Iris pigment epithelial cell (primary cell): ENCODE measurements at places on chromosomes 1 and 21.
A peak's percentile ranks its signal among the peaks of the same experiment; 100 is the strongest.

DNA sequence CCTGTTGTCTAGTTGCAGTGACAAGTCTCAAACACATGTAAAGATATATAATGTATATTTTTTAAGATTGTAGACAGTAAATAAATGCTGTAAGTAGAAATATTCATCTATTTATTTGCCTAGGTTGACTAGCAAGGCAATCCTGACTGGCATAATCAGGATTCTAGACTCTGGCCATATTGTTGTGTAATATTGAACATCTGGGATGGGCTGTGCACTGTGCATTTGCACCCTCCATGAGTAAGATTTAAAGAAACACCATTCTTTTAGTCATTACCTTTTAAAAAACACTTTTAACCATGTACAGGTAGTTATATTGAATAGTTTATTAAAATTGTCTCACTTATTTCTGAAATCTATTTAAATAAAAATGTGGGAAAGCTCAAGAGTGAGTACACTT is 32.4 kb downstream of the RASAL2 start:
- DNase-seq = no peak

DNA sequence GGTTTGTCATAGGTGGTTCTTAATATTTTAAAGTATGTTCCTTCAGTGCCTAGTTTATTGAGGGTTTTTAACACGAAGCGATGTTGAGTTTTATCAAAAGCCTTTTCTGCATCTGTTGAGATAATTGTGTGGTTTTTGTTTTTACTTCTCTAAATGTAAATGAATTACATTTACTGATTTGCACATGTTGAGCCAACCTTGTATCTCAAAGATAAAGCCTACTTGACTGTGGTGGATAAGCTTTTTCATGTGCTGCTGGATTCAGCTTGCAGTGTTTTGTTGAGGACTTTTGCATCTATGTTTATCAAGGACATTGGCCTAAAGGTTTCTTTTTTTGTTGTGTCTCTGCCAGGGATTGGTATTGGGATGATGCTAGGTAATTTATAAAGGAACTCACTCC is 142.5 kb downstream of the PRDM2 start:
- no peak for DNase-seq

DNA sequence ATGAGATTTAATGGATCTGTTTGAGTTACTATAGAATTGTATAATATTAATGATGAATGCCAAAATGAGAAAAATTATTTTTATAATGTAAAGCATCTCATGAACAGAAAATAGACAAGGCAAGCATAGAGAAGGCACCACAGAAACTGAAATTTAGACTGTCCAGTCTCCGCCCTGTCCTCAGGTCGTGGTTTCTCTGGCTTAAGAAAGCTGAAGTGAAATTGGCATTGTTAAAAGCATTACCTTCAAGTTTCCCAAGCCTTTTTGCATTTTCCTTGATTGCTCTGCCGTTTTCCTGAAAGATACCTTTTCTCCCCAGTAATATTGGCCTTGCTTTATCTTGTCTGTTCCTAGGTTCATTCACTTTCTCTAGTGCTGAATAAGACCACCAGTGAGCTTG is 58.0 kb downstream of the VPS13D start:
- no peak for DNase-seq

DNA sequence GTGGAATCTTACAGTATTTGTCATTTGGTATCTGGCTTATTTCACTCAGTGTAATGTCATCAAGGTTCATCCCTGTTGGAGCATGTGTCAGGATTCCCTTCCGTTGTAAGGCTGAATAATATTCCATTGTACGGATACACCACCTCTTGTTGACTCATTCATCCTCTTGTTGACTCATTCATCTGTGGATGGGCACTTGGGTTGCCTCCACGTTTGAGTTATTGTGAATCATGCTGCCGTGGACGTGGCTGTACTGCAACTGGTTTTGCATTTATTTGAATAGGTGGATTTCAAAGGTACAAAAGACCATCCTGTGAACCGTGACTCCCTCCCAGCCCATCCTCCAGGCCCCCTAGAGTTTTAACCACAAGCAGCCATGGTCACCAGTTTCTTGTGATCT is 11.9 kb upstream of the TCP10L start:
- peak; percentile 88 for DNase-seq

- DNase-seq = no peak
Observed at GRCh38 chr1:30290581-30290980, 432.8 kb downstream of the MATN1 start.

- DNase-seq = no peak
Observed at GRCh38 chr1:44777547-44777946, 2.2 kb downstream of the RPS8 start.

GRCh38 chr1:118954301-118954905 is 33.7 kb downstream of the TBX15 start:
- no peak for DNase-seq

DNA sequence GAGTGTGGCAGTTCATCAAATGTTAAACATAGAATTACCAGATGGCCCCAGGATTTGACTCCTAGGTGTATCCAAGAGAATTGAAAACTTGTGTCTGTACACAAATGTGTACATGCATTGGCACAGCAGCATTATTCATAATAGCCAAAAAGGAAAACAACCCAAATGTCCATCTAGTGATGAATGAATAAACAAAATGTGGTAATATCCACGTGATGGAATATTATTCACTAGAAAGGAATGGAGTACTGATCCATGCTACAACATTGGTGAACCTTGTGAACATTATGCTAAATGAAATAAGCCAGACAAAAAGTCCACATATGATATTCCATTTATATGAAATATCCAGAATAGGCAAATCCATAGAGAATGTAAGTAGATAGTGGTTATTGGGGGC is 77.7 kb downstream of the RAVER2 start:
- peak; percentile 67 for DNase-seq

DNA sequence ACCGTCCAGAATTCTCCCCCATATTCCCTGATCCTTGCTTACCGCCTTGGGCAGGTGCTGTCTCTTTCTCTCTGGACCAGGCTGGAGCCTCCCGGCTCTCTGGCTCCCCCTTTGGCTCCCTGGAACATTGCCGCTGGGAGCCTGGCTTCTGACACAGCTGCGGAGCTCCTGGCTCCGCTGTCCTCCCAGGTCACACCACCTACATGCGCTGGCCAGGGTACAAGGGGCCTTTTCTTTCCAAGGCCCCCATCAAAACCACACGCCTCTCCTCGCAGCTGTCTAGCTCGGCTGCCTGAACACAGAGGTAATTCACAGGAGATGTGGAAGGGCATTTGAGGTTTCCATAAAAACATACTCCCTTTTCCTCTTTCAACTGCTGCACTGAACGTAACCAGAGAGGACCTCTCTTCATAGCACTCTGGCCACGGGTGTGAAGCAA is 7.5 kb upstream of the ZNF648 start:
- DNase-seq = peak; percentile 21

GRCh38 chr1:74334147-74334546 is 99.0 kb downstream of the TNNI3K start:
- DNase-seq = peak; percentile 10

DNA sequence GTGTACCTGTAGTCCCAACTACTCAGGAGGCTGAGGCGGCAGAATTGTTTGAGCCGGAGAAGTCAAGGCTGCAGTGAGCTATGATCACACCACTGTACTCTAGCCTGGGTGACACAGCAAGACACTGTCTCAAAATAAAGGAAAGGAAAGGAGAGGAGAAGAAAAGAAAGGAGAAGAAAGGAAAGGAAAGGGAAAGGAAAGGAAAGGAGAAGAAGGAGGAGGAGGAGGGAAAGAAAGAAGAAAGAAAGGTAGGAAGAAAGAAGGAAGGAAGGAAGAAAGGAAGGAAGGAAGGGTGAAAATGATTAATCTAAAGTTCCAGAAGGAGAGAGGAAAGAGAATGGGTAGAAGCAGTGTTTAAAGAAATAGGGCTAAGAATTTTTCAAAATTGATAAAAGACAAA is 12.2 kb downstream of the SPOCD1 start:
- no peak for DNase-seq

DNA sequence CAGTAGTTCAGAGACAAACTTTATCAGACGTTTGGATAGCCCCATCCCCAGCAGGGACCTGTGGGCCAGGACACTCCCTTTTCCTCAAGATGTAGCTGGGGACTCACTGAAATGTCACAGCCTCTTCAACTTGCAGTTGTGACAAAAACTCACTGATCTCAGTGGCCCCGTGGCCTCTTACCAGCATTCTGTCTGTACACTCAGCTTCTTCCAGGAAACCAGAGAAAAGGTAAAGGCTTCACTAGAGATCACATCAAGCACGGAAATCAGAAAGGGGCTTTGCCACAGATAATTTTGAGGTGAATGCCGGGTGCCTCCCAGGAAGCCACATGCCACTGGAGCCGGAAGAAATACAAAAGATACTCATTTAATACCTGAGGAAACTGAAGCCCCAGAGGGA is 122.2 kb downstream of the CCDC185 start:
- no peak for DNase-seq

GRCh38 chr1:39326836-39327235 is 122.3 kb downstream of the MACF1 start:
- DNase-seq = peak; percentile 27

GRCh38 chr1:70442490-70442889 is 31.4 kb downstream of the CTH start:
- DNase-seq = no peak

DNA sequence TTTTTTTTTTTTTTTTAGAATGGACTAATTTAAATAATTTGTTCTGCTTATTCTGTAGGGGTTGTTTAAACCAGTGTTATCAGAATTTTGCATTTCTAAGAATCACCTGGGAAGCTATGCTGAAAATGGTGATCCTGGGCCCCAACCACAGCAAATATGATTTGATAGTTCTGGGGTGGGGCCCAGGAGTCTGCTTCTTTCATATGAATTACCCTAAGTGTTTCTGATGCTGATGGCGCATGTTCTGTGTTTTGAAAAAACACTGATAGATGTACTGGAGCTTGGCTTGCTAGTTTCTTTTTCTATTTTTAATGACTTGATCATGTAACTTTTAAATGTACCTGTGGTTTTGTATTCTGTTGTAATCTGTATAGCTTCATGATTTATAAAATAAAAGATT is 89.3 kb downstream of the CDC14A start:
- DNase-seq = no peak
